ENCODE measurements at places on chromosomes 5 and 9.

DNA sequence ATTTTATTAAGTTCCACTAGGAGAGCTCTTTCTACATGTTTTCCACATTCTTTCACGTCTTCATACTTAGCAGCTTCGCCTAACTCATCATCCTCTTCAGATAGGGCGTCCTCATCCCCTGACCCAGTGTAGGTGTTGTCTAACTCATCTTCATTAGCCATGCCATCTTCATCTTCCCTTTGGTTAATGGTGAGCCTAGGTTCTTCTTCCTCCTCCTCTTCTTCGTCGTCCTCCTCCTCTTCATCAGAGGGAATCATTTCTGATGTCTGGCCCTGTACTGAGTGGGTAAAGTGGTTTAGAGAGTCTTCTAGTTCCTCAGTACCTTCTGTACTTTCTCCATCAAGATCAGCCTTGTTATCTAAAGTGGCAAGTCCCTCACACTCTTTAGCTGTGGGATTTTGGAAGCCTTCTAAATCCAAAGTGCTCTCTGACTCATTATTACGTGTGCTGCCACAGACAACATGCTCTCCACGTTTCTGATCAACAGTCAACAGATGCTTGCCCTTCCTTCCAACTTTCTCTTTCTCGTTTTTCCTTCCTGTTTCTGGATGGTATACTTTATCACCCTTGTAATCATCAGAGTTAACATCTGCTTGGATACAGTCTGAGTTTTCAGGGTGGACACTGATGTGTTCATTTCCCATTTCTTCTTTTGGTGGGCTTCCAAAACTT lies 31.1 kb downstream of the TUT7 start:
- no peak for DNase-seq

- DNase-seq: no peak
Observed at GRCh38 chr5:135251093-135251492, 147.9 kb downstream of the MACROH2A1 start.

DNA sequence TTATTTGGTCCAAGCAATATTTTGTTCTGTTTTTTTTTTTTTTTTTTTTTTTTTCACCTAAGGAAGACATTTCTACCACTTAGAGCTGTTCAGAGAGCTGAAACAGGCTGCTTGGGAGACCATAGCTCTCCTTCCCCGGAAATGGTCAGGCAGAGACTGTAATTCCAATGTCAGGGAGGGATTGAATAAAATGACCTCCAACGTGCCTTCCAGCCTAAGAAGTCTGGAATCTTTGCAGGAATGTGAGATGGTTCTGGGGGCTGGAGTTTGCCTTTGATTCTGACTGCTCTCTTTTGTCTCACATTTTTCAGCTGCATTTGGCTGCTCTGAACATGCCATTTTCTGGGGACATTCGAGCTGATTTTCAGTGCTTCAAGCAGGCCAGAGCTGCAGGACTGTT lies 38.3 kb upstream of the TGFBR1 start:
- no peak for DNase-seq

DNA sequence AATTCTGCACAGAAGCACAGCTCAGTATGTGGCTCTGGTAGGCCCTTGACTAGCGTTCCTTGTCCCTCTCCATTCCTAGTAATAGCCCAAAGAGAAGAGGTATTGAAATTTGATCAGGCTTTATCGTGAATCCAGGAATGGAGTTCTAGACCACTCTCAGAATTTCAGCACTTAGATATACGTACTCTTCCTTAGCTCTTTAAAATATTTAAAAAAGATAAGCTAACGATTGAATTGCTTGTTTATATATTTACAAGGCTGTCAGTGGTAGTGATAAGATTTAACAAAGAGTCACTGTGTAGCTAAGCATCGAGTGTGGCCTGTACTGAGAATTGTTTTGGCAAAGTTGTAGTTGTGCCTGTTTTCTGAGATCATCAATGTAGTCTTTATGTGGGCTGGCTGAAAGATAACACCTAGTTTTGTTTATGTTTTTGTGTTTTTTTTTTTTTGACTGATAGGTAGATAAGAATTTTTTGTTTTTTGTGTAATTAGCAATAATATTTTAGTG lies 2.5 kb downstream of the KIAA1958 start:
- DNase-seq: no peak

- no peak for DNase-seq
Observed at GRCh38 chr9:83772860-83773259, 44.7 kb downstream of the GKAP1 start.

DNA sequence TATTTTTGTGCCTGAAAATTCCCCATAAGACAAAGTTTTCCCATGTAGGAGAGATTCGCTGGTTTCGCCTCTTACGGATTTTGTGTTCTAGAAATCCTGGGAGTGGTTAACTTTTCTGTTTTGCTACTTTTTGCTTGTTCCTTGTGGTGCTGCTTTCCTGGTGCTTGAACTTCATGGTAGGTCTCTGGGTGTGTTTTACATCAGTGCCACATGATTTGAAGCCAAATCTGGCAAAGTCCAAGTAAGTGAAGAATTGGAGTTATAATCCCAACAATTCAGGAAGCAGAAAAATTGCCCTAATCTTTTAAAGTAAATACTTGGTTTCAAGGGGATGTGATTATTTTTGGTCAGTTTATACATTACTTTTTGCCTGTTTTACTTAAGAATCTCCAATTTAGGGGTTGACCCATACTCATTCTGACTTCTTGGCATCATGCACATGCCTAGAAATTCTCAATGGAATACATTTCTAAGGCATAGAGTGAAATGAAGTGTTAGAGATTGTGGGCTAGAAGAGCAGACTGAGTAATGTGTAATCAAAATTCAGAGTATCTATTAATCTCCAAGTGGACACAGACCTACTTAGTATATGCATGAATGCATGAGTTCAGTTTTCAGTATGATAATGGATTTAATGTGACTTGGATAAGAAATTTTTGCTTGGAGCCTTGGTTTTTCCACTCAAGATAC lies 189.7 kb downstream of the CSNK1G3 start:
- DNase-seq: no peak

DNA sequence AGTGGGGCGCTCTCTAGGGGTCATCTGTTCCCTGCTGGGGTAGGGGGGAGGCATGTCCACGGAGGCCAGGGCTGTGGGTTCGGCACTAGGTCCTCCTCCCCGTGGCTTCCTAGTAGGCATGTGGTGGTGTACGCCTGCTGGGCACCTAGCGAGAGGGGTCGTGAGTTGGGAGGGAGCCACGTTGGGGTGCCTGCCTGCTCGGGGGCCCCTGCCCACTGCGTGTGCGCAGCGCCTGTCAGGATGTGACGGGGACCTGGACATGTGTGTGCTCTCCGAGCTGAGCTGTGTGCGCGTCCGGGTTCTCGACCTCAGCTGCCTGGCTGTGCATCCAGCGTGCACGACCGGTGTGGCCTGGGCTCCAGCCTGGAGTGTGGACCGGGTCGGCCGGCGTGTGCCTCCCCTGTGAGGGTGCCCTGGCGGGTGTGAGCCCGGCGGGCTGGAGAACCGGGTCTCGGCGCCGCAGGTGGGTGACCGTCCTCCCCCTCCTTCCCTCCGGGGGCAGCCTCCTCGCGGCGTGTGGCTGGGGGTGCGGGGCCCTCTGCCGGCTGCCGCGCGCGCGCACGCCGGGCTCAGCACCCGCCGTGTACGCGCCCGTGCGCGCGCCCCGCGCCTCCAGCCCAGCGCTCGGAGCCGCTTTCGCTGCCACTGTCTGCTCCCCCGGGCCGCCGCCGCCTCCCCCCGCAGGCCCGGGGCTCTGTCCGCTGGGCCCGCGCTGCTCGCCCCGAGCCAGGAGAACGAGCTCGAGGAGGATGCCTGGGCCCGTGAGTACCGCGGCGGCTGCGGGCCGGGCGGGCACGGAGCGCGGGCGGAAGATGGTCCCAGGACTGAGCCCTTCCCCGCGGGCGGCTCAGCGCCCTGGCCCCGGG lies at the start of gene PRR7:
PRR7 (plus strand) TSS at position 615 of the 866 bp plus-strand sequence. CDS start 8,254 bp downstream, outside the sequence.
- peak; percentile 75 for DNase-seq

DNA sequence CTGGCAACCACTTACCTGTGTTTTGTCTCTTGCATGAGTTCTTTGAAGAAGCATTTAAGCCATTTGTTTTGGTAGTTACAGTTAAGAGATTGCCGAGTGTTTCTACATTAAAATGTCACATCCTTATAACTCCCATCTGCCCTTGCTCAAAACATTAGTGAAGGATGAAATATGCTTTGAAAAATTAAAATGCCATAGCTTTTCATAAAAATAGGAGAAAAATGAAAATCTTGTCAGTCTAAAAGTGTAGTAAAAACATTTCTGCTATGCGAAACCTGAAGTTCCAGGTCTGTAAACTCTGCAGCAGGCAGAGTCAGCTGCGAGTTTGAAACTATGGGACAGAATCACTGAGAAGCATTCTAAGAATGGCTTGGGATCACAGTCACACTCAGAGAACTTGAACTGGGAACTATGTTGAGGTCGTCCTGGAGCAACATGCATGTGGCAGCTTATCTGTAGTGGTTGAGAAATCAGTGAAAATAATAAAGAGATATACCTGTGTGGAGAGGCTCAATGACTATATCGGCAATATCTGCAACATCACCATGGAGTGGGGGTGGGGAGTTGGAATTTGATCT lies 67.4 kb downstream of the RASGRF2 start:
- DNase-seq: no peak

GRCh38 chr9:16787724-16788123 lies 82.7 kb downstream of the BNC2 start:
- DNase-seq: peak; percentile 18

DNA sequence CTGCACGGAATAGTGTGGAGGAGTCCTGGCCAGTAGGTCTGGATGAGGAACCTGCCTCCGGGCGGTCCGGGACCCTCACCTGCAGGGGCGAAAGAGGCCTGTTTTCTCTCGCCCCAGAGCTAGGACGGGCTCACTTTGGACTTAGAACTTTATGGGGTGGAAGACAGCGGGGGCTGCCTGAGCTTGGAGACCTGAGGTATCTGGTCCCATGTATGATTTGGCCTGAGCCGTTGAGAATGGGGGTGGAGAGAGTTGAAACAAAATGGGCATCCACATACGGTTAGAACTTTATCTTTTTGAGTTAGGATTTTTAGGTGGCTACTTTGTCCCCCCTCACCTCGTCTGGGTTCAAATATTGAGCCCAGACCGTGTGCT lies 681 bp upstream of the ETF1 start:
- no peak for DNase-seq

Measured in kidney tubule cell (primary cell).